Fibroblast of mammary gland (primary cell): ENCODE measurements at places on chromosomes 7 and 10.

GRCh38 chr7:140581411-140581810 lies 59.2 kb downstream of the DENND2A start:
- DNase-seq: no peak

DNA sequence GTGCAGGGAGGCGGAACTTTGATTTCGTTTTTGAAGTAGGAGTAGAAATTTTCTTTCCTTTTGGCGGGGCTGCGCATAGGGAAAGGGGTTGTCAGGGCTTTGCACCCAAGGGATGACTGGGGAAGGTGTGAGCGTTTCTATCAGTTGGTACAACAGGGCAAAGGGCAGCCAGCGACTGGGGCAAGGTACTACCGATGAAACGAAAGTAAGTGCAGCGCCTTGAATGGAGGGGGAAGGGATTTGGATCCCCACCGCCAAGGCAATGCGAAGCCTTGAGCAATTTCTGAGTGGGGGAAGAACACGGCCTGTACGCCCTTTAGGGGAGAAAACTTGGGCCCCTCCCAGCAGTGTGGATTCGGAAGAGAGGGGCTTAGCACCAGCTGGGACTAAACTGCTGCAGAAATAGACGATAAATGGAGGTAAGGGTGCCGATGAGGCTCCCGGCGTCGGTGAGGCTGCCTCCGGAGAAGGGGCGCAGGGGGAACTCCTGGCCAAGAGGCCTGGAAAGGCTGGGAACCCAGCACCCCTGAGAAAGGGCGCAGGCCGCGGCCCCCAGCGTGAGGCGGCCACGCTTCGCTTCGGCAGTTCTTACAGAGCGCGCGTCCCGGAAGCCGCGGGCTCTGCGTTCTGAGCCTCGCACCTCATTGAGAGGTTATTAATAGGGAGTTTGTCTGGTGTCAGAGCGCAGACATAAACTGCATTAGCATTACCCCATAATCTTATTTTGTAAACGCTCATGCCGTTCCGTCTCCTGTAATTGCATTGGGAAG lies 10.0 kb upstream of the TLX1 start:
- DNase-seq: no peak

DNA sequence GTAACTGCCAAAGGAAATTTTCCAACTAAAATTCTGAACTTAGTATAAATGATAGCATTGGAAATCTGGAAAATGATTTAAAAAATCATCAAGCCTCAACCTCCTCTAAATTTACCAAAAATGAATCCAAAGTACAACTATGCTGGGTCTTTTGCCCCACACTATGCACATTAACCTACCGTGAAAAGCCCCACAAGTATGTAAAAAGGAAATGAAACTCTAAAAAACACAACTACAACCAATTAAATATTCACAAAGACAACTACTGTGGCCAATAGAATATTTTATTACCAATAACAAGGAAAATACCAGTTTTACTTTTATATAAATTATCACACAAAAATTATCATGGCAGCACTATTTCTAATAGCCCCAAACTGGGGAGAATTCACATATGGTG lies 19.3 kb downstream of the EIF3A start:
- DNase-seq: no peak

DNA sequence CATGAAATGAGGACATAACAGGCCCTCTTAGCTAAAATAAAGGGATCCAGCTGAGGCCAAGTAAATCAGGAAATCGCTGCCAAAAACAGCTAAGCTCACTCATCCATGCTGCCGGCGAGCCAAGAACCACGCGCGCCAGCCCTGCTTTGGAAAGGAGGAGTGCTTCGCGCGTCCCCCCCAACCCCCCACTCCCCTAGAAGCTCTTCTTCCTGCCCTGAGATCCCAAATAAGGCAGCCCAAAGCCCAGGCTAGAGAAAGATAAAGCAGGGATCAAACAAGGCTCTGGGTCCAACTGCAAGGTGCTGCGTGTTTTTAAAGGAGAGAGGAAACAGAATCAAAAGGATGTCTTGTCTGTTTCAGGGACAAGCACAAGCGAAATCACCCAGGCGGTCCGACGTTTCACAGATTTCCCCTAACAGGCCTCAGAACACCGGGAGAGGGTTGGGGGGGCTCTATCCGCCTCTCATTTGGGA lies 168.3 kb upstream of the AUTS2 start:
- DNase-seq: peak; percentile 78

DNA sequence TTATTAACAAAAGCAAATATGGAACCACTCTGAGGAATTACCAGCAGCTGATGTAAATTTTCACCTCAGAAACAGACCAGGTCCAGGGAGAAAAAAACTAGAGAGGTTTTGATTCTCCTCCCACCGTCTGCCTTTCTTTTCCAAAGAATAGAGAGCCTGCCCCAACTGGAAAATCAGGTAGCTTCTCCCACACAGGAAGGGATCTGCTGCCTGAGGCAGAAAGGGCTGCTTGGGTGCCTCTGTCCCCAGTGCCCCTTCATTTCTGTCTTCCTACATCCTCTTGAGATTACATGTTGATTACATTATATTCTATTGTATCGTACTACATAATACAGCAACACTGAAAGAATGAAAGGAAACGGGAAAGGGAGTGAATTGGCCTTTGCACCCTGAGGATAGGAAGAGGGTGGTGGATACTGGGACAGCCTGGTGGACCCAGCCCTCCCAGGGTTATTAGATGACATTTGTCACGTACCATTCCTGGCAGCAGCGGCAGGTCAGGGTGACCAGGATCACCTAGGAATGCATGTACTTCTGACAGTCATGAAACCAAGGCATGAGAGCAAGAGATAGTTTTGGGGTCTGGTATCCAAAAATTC lies 8.9 kb downstream of the ST8SIA6 start:
- no peak for DNase-seq

- DNase-seq: no peak
Measured at GRCh38 chr7:88200261-88200660, 19.6 kb downstream of the SRI start.

DNA sequence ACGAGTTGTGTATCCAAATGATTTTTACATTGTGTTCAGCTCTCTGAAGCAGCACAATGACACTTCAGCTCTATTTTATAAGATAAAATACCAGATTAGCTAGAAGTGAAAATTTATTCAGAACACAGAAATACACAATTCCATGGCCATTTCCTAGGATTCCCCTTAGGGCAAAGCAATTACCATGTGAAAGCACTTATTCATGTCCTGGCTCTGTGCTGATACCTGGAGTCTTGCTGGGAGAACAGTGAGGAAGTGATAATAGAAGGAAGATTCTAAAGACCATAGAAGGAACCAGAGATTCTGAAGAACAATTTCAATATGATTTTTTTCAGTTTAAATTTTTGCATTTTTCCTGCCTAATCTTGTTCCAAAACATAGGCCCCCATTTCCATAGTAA lies 657.4 kb upstream of the ZWINT start:
- no peak for DNase-seq

GRCh38 chr7:79933144-79933543 lies 201.5 kb upstream of the GNAI1 start:
- DNase-seq: peak; percentile 54

DNA sequence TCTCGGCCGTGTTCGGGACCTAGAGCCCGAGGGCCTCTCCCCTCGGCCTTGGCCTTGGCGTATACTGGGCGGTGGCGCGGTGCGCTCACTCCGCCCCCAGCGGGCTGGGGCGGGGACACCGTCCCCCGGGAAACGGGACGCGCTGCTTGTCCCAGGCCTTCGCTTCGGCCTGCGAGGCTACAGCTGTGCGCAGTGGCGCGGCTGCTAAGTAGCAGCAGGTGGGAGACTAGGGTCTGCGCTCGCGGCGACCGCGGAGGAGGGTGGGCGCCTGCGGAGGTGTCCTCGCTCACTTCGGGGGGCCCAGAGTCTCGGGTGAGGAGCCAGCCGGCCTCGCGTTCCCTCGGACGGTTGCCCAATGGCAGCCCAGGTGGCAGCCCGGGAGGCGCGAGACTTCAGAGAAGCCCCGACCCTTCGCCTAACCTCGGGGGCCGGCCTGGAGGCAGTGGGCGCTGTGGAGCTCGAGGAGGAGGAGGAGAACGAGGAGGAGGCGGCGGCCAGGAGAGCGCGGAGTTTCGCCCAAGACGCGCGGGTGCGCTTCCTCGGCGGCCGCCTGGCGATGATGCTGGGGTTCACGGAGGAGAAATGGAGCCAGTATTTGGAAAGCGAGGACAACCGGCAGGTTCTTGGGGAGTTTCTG lies at the start of gene DNAH11:
TSS of gene DNAH11 (plus strand) at position 149 of the 637 bp plus-strand sequence. CDS start at position 356, 207 bp downstream.
- peak; percentile 5 for DNase-seq

GRCh38 chr7:29193316-29194205 lies 1.0 kb upstream of the CHN2 start:
- DNase-seq: no peak
